ENCODE measurements at places on chromosomes 3 and 15.

GRCh38 chr3:187183210-187183862, 13.9 kb upstream of the RTP1 start:
- peak; percentile 42 for DNase-seq

GRCh38 chr15:66780172-66780972, 78.3 kb downstream of the SMAD6 start:
- peak; percentile 96 for DNase-seq

- DNase-seq: no peak
Measured at GRCh38 chr15:45588219-45588875, 1.2 kb downstream of the BLOC1S6 start.

GRCh38 chr3:13629644-13630043, 80.7 kb downstream of the FBLN2 start:
- DNase-seq: no peak

DNA sequence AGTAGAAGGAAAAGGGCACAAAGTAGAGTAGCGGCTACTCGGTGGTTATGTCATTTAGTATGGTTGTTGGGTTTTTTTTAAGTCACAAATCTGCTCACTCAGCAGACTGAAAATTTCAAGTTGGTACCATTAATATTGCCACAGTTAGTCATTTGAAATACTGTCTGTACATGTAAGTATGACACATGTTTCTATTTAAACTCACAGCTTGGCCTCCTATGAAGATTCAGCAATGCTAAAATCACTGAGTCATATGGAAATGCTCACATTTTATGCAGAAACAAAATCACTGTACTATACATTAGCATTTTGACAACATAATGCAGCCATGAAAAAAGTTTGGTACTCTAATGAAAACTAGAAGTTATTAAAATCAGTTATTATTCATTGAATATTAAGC, 571.9 kb downstream of the TAFA4 start:
- DNase-seq: no peak

GRCh38 chr3:119080364-119080763, 45.7 kb upstream of the IGSF11 start:
- DNase-seq: no peak

DNA sequence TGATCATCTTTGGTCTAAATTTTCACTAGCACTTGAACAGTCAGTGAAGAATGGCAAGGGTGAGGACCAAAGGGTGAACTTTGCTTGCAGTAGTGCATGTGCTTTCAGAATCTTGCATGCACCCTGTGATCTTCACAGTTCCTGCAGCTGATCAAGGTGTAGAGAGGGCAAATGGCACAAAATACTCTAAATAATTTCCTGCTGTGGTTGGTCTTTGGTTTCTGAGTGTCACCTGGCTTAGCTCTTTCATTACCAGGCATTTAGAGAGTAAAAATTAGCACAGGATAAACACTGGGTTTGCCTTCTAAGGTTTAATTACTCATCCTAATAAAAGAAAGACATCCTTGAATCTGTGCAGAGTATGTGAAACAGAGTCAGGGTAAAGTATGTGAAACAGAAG, 11.4 kb downstream of the TIPARP start:
- no peak for DNase-seq
